ENCODE measurements at places on chromosomes 2 and 18.

DNA sequence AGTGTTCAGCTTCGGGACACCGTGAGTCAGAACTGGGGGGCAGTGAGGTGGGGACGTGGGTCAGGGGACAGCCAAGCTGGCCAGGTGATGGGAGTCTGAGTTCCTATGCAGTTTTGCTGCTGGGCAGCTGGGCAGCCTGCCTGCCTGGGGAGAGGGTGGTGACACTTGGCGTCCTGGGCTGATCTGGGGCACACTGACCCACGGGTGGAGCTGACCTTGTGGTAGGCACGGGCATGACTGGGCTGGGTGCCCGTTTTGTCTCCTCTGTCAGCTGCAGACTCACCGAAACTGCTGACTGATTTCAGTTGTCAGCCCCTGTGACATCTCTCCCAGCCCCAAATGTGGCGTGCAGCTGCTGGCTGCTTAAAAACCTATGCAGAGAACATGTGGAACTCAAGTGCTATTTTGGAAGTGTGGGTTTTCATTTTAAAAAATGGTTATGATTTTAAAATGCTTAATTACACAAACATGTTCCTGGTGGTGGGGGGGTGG lies 32.6 kb upstream of the E2F6 start:
- peak; percentile 64 for DNase-seq

DNA sequence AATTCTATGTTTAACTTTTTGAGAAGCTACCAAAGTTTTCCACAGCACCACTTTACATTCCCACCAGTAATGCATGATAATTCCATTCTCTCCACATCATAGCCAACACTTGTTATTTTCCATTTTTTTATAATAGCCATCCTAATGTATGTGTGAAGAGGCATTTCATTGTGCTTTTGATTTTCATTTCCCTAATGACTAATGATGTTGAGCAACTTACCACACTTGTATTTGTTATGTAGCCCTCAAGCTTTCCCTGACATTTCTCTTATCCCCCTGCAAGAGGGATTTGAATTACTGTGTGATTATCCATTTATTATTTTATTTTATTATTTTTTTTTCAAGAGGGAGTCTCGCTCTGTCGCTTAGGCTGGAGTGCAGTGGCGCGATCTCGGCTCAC lies 23.6 kb upstream of the SOS1 start:
- no peak for DNase-seq

GRCh38 chr2:227829337-227829736 lies 15.7 kb downstream of the CCL20 start:
- DNase-seq = no peak

- no peak for DNase-seq
Observed at GRCh38 chr2:10345126-10345525, 42.4 kb downstream of the HPCAL1 start.

DNA sequence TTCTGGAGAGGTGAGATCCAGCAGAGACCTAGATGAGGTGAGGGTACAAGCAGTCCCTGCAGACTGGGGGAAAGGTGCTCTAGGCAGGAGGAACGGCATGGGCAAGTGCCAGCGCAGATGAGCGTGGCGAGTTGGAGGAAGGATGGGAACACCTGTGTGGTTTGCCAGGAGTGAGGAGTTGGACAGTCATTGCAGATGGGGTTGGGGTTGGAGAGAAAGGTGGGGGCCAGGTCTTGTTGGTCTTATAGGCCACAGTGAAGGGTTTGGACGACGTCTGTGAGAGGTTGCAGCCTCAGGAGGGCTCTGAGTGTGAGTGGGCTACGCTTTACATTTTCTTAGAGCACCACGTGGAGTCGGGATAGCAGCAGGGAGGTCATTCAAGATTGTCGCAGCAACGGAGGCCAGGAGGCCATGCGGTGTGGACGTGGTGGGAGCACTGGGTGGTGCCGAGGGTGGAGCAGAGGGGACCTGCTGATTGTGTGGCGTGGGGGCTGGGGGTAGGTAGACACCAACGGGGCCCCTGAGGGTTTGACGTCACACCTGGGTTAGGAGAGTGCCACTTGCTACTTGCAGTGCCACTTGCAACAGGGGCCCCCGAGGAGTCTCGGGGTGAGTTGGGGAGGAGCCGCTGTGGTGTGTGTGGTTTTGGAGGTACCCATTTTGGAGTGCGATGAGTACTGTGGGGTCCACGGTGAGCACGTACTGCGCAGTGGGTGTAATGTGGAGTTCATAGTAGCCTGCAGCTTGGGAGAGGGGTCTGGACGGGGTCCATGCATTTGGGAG lies 66.2 kb downstream of the LPIN1 start:
- DNase-seq = no peak

Measured in hypothalamus (tissue), 51 donors.